ENCODE measurements at places on chromosomes 5 and 9. TPM values are rescaled to one million over a fixed set of nuclear protein-coding genes. Genes with fewer than 3 reads are reported as not detected.

DNA sequence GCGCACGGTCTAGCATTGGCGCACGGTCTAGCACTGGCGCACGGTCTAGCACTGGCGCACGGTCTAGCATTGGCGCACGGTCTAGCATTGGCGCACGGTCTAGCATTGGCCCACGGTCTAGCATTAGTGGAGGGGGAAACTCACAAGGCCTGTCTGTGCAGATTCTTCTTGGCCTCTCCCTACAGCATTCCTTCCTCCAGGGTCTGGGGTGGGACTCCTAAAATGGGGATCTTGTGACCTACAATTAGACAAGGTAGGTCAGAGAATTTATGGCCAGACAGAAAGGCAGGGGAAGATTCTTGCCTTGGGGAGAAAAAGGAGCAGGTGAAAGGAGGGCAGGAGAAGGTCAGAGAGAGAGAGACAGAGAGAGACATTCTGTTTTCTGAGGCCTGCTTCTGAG is 5.4 kb upstream of the GBGT1 start:
- peaks cover 1% of the 10 kb centered on the region for H3K4me1 ChIP-seq
- no peak overlapping the region for H3K27ac ChIP-seq
- H3K4me3 ChIP-seq = no peak overlapping the region
- no peaks in the 10 kb centered on the region for H3K27me3 ChIP-seq
- no peaks in the 10 kb centered on the region for H3K36me3 ChIP-seq

DNA sequence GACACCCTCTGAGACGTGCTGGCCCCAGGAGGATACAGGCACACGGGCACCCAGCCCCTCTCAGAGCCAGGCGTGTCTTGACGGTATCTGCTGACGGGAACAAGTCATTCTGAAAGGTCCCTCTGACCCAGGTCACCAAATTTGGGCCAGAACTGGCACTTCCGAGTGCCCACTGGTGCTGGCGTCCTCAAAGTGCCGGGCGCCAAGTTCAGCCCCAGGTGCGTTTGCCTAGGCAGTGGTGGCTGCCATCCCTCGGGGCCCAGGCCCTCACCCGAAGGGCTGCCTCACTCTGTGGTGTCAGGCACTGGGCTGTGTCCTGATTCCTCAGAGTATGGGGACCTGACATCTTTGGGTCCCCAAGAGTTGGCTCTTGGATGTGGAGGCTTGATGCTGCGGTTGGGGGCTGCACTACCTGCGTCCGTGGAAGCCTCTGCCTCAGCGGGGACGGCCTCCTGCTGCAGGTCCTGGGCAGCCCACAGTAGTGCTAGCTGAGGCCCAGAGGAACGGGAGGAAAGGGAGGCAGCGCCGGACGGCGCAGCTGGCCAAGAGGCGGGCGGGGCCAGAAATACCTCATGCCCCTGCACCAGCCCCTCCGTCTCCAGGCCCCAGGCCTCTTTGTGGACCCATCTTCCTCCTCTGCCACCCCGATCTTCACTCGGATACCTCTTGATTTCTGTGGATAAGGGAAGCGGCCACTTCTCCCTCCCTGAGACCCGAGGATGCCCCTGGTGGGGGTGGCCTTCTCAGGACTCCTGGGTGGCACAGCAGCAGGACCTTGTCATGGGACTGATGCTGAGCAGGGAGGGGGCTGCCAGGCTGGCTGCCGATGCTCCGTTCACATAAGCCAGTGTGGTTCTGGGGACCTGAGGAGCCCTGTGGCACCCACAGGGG is 109.4 kb upstream of the LMX1B start:
- H3K27ac ChIP-seq = no peak overlapping the region
- peaks cover 20% of the 10 kb centered on the region for H3K4me1 ChIP-seq
- no peak for DNase-seq
- H3K27me3 ChIP-seq = no peaks in the 10 kb centered on the region
- H3K36me3 ChIP-seq = no peaks in the 10 kb centered on the region

GRCh38 chr9:81264516-81264915 is 424.8 kb downstream of the TLE1 start:
- no peaks in the 10 kb centered on the region for H3K36me3 ChIP-seq
- no peak overlapping the region for H3K4me3 ChIP-seq
- H3K27me3 ChIP-seq = no peaks in the 10 kb centered on the region
- no peak for DNase-seq
- no peaks in the 10 kb centered on the region for H3K4me1 ChIP-seq
- no peak overlapping the region for H3K27ac ChIP-seq

The CLIC3 gene
- total RNA-seq = 23.6 TPM

DNA sequence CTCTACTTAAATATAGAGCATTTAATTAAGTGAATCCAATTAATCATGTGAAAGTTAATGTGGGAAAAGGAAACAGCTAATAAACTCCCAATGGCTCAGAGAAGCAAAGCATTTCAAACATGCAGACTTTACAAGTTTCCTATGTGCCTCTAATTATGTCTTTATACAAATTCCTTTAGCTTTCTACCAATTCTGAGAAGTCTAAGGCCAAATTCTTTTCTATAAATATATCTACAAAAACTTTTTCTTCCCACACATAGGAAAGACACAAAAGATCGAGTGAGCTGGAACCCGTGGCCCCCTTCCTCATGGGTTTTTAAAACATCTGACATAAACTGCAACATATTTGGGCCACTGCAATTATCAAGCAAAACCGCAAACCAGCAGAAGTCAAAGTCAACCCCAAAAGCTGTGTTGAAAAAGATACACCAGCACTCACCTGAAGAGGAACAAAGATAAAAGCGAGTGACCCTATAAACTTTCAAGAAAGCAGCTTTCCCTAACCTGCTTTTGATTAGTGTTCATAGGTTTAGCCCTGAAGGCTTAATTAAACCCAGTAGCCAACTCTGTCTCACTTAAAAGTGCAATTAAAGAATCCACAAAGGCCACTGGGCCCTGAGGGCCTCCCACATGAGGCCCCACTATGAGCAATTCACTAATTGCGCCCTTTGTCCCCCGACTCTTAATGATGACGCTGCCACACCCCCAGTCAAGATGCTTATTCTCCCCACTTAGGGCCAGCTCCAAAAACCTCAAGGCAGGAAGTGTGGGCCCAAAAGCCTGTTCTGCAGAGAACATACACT is 12.1 kb downstream of the SEMA5A start:
- DNase-seq = no peak
- H3K27ac ChIP-seq = no peak overlapping the region
- no peaks in the 10 kb centered on the region for H3K4me1 ChIP-seq
- H3K4me3 ChIP-seq = no peak overlapping the region

The ZFP2 gene
- total RNA-seq = 2.2 TPM

- no peaks in the 10 kb centered on the region for H3K4me1 ChIP-seq
- no peaks in the 10 kb centered on the region for H3K27me3 ChIP-seq
- no peak overlapping the region for H3K27ac ChIP-seq
- H3K36me3 ChIP-seq = no peaks in the 10 kb centered on the region
- H3K4me3 ChIP-seq = no peak overlapping the region
These were observed 765.4 kb upstream of the DMAC1 start for GRCh38 chr9:8564960-8565359.

DNA sequence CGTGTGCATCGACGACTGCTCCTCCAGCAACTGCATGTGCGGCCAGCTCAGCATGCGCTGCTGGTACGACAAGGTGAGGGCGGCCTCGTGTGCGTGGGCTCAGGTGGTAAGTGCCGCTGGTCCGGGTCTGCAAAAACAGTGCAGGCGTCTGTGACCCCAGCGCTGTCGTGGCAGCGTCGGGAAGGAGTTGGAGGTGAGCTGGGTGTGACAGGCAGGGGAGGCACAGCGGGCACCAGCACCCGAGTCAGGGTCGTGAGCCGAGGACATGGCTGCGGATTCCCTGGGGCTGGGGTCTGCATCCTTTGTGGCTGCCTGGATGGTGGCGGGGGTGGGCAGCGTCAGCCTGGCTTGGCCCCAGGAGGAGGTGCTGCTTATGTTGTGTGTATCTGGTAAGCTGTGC is 63.1 kb upstream of the CACNA1B start:
- H3K27me3 ChIP-seq = no peaks in the 10 kb centered on the region
- H3K4me3 ChIP-seq = no peak overlapping the region
- no peak overlapping the region for H3K27ac ChIP-seq
- no peaks in the 10 kb centered on the region for H3K4me1 ChIP-seq
- DNase-seq = no peak
- H3K36me3 ChIP-seq = peaks cover 4% of the 10 kb centered on the region

DNA sequence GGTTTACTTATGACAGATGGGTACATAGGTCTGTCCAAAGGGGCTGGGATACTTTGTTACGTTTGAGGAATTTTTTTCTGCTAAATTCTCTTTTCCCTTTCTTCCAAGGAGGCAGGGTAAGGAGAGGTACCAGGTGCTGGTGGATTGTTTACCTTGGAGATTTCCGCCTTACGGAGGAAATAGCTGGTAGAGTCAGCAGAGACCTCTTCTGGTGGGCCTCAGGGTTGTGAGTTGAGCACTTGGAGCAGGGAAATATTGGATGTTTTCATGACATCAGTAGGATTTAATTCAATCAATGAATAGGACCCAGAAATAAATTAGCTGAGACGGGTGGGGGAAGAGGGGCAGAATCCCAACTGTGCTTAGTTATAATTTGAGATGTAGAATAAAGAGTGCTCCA is 60.0 kb upstream of the TAF11L2 start:
- peaks cover 26% of the 10 kb centered on the region for H3K4me1 ChIP-seq
- H3K27ac ChIP-seq = no peak overlapping the region
- H3K27me3 ChIP-seq = no peaks in the 10 kb centered on the region
- DNase-seq = no peak

GRCh38 chr5:81925981-81926380 is 45.8 kb upstream of the ATG10 start:
- H3K36me3 ChIP-seq = no peaks in the 10 kb centered on the region
- no peaks in the 10 kb centered on the region for H3K4me1 ChIP-seq
- DNase-seq = no peak

The EDIL3 gene
- 15.2 TPM for total RNA-seq

The FCHSD1 gene
- 42.2 TPM for total RNA-seq

The KIF4B gene
- not detected for total RNA-seq

DNA sequence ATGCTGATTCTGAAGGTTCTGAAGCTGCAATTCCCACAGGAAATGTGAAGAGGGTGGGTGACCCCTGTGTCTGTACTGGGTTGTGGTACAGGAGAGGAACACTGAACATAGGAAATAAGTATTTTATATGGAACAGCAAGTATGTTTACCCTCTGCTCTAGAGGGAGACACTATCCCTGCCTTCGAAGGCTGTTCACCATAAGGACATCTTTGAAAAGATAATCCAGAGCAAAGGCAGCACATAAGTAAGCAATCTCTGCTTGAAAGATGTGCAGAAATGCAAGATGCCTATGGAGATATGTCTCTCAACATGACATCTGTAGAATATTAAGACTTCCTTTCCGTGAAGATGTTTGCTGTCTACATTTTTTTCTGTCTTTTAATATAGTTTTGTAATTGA is 184.4 kb upstream of the EFNA5 start:
- H3K27me3 ChIP-seq = no peaks in the 10 kb centered on the region
- no peak overlapping the region for H3K27ac ChIP-seq
- H3K4me3 ChIP-seq = no peak overlapping the region
- H3K36me3 ChIP-seq = no peaks in the 10 kb centered on the region
- no peak for DNase-seq
